ENCODE measurements at places on chromosomes 5 and 9. TPM values are rescaled to one million over a fixed set of nuclear protein-coding genes. Genes with fewer than 3 reads are reported as not detected.

- no peak overlapping the region for H3K27ac ChIP-seq
- no peaks in the 10 kb centered on the region for H3K27me3 ChIP-seq
- DNase-seq, result no peak
- H3K36me3 ChIP-seq, result no peaks in the 10 kb centered on the region
- H3K4me3 ChIP-seq, result no peak overlapping the region
- H3K4me1 ChIP-seq, result no peaks in the 10 kb centered on the region
Observed at GRCh38 chr9:89865357-89865756, 260.5 kb downstream of the GADD45G start.

GRCh38 chr5:115459855-115460341, 84.7 kb downstream of the FEM1C start:
- no peaks in the 10 kb centered on the region for H3K36me3 ChIP-seq
- H3K4me1 ChIP-seq, result peaks cover 19% of the 10 kb centered on the region
- DNase-seq, result no peak
- no peaks in the 10 kb centered on the region for H3K27me3 ChIP-seq

DNA sequence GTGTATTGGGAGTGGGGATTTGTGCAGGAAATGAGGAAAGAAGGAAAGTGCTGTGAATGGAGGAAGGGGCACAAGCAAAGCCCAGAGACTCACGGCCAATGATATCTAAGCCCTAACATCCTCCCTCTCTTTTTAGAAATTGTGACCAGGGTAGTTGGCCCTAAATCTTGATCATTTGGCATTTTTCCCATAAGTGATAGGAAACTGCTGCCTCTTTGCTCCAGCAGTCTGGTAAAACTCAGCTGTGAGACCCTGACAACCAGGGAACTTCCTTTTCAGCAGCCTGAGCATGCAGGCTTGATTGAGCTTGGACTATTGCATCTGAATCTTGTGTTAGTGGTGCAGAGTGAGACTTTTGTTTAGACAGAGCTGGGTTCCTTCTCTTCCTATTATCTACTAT, 9.6 kb upstream of the ADRB2 start:
- no peak overlapping the region for H3K4me3 ChIP-seq
- no peak for DNase-seq
- H3K4me1 ChIP-seq, result no peaks in the 10 kb centered on the region
- no peaks in the 10 kb centered on the region for H3K36me3 ChIP-seq
- H3K27ac ChIP-seq, result no peak overlapping the region

- H3K27ac ChIP-seq, result no peak overlapping the region
- DNase-seq, result no peak
- no peaks in the 10 kb centered on the region for H3K27me3 ChIP-seq
- no peak overlapping the region for H3K4me3 ChIP-seq
- H3K4me1 ChIP-seq, result no peaks in the 10 kb centered on the region
- no peaks in the 10 kb centered on the region for H3K36me3 ChIP-seq
Observed at GRCh38 chr5:86797677-86798076, 179.9 kb downstream of the COX7C start.

GRCh38 chr5:25500635-25501034, 855.9 kb upstream of the CDH10 start:
- H3K4me3 ChIP-seq, result no peak overlapping the region
- H3K27me3 ChIP-seq, result no peaks in the 10 kb centered on the region
- H3K36me3 ChIP-seq, result no peaks in the 10 kb centered on the region
- H3K27ac ChIP-seq, result no peak overlapping the region
- no peaks in the 10 kb centered on the region for H3K4me1 ChIP-seq
- DNase-seq, result no peak

DNA sequence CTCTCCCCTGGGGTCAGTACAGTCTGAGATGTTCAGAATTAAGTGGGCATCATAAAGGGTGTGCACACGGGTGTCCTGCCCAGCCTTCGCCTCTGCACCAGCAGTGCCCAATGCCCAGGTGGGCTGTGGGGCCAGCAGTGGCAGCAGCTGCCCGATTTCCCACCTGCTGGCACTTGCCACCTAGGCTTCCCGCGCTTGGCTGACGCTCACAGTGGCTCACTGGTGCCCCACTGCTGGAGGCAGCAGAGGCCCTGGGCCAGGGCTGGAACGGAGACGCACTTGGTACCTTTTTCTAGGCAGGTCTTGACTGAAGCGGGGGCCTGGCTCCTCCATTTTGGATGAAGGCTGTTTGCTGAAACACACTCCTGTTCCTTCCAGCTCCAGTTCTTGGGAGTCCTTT, 17.0 kb downstream of the MRNIP start:
- H3K27ac ChIP-seq, result no peak overlapping the region
- no peak overlapping the region for H3K4me3 ChIP-seq

DNA sequence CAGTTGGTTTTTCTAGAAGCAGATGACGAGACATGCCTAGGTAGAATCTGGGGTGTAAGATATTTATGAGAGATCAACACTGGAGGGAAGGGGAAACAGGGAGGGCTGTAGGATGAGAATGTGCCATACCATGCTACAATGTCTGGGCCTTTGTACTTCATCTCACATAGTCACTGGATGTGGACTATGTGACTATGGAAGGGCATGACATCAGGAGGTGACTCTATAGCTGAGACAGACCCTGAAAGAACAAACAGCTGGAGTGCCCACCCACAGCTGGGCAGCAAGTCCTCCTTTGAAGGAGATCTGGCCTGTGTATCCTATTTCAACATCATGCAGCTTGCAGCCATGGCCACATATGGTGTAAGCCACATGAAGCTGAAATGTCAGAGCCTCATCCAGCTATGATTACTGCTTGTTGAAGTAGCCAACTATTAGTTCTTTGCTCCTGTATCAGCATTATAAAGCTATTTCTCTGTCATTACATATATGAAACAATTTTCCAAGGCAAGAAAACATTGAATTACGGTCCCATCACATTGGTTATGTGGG, 46.2 kb upstream of the KIF2A start:
- H3K36me3 ChIP-seq, result no peaks in the 10 kb centered on the region
- H3K27me3 ChIP-seq, result no peaks in the 10 kb centered on the region
- no peak overlapping the region for H3K27ac ChIP-seq

DNA sequence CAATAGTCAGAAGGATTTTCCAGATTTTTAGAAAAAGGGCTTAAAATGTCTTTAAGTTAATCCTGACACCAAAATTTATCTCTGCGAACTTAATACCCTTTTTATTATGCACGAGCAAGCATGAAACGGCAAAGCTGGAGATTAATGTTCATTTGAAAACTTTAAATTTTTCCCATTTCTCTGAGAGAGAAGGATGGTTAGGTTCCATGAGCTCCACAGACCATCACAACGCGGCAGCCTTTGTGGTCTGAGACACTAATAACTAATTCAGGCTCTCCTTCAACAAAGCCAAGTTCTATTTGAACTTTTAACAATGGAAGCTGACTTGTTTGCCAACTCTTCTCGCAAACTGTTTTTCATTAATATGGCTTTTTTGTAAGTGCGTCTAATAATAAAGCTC, 94.7 kb downstream of the MYO10 start:
- no peaks in the 10 kb centered on the region for H3K27me3 ChIP-seq
- DNase-seq, result no peak
- H3K27ac ChIP-seq, result no peak overlapping the region
- H3K4me1 ChIP-seq, result no peaks in the 10 kb centered on the region
- no peaks in the 10 kb centered on the region for H3K36me3 ChIP-seq
- H3K4me3 ChIP-seq, result no peak overlapping the region

The UNC13B gene
- 76.0 TPM for total RNA-seq

The GSN gene
- 395 TPM for total RNA-seq
